ENCODE measurements at places on chromosomes 2 and 18.

DNA sequence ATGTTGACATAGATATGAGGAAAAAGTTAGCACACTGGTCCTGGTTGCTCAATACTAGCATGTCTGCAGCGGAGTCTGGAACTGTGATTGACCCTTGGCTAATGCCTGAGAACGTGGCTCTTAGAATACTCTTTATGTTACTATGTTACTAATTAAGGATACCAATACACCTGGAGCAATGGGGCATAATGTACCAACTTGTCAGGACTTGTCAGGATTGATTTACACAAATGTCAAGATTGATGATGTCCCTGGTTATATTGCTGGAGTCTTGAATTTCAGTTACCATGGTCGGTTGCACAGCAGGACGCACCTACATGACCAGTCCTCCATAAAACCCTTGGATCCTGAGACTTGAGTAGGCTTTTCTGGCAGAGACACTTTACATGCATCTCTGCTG is 810.9 kb downstream of the CPS1 start:
- no peak for DNase-seq

DNA sequence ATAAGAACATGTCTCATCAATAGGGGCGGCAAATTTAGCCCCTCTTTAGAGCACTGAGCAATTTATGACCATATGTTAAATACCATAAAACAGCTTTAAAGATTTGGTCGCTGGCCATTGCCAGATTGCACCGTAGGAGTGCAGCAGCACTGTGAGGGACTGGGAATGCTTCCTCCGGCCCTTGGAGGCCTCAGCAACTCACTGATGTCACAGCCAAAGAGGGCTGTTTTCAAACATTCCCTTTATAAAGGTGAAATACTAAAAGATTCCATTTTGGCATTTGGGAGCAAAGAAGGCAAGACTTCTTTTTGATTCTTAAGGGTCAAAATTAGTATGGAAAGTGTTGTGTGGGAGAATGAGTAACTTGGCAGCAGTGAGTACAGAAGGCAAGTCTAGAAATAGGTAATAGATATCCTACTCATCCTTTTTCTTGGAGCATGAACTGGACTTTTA is 63.7 kb downstream of the BABAM2 start:
- DNase-seq: no peak

DNA sequence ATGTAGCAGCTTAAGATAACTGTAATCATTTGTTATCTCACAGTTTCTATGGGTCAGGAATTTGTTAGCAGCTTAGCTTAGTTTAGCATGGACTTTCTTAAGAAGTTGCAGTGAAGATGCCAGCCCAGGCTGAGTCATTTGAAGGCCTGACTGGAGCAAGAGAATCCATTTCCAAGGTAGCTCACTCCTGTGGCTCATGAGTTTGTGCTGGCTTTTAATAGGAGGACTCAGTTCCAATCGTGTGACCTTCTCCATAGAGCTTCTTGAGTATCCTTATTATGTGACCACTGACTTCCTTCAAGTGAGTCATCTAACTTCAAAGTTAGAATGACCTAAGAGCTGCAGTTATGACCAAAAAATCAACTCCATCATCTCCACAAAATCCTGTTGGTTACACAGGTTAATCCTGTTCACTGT is 1.4 kb downstream of the GPATCH11 start:
- DNase-seq: no peak

GRCh38 chr2:204452464-204453023 is 92.7 kb upstream of the PARD3B start:
- no peak for DNase-seq

- no peak for DNase-seq
Observed at GRCh38 chr2:217150236-217150635, 290.4 kb upstream of the TNP1 start.

DNA sequence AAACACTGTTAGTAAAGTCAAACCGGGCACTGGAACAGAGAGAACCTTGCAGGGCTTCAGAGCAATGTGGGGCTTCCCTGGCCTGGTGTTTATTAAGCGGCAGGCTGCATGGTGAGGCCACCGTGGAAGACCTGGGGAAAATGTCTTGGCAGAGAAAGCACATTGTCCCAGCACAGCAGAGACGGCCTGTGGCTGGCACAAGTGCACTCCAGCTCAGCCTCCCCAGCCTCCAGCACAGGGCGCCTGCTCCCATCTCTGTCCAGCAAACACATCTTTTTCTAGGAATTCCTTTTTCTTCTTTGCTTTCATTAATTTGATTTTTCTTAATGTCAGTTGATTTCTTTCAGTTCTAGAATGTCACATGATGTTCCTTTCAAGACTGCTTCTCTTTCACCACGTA is 138.2 kb upstream of the NFATC1 start:
- DNase-seq: no peak

GRCh38 chr18:79680100-79680879 is 687 bp downstream of the CTDP1 start:
- peak; percentile 37 for DNase-seq

DNA sequence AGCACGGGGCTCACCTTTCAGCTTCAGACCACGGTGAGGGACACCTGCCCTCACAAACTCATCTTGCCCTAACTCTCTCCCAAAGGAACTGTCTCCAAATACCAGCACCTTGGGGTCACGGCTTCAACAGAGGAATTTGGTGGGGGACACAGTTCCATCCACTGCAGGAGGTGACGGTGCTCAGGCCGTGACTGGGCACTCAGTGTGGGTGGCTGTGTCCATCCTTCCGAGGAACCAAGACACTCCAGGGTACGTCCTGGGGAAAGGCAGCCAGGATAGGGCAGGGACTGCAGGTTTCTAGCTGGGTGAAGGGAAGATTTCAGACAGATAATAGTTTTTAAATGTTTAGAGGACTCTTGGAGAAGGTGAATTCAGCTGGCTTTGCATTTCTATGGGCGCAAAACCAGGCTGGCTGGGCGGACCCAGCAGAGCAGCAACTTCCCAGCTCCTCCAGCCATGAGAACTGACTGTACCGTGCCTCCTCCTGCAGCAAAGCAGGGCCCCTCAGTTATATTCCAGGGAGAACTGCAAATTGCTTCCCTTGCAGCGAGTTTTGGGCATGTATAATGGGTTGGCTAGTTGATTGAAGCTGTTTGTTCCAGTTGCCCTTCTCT is 23.9 kb upstream of the ALLC start:
- no peak for DNase-seq

DNA sequence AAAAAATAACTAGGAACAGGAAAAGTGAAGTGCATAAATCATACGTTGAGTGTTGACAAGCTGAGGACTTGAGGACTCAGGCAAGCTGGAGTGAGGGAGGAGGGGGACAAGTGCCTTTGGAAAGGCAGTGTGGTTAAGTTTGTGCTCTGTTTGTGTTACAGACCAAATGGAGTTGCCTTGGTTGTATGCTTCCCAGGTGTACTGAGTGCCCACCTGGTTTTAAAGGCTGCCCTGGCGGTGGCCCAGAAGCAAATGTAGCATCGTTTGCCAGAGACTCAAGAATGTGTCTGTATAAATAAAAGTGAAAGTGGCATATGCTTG is 240.9 kb downstream of the PRKCE start:
- no peak for DNase-seq

- no peak for DNase-seq
Observed at GRCh38 chr2:42012651-42013050, 35.2 kb upstream of the PKDCC start.

DNA sequence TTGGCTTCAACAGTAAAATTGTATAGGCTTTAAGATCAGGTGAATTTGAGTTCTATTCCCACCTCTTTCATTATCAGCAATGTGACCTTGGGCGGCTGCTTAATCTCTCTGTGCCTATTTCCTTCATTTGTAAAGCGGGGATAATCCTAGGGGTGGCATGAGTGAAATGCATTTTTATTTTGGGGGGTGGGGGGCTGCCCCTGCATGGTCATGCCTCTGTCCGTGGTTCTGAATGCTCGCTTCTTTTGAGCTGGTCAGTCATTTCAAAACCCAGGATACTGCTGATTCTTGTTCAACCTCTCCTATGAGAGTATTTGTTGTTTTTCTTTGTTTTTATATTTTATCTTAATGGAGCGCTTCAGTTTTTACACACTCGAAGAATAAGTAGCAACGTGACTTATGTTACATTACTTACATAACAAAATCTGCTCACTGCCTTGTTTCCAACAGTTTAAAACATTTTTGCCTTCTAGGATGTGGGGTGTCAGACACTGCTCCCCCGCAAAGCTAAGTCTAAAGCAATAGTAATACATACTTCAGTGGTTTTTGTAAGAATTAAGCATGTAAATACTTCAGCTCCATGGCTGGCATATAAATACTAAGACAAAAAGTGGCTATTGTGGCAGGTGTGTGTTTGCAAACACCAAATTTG is 152.6 kb upstream of the PELI1 start:
- DNase-seq: no peak

- no peak for DNase-seq
Observed at GRCh38 chr2:218627939-218628338, 20.2 kb downstream of the PLCD4 start.

GRCh38 chr2:100248044-100248330 is 74.3 kb downstream of the LONRF2 start:
- no peak for DNase-seq

GRCh38 chr2:226310146-226310545 is 489.5 kb downstream of the IRS1 start:
- no peak for DNase-seq

DNA sequence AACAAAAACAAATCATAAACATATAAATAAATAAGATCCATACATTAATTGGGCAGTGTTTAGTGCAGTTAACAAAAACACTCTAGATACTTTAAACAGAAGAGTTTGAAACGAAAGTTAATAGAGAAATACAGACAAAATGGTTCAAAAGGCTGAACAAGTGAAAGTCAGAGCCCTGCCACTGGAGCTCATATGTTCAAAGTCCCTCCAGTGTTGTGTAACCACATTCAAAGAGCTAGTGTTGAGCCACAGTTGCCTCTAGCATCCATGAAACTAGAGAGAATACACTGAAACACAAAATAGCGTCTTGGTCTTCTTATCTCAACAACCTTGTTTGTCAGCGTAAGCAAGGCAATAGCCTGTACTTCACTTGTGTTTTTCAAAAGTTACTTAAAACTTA is 1309.8 kb upstream of the NRXN1 start:
- DNase-seq: no peak

GRCh38 chr2:193869564-193869963 is 1674.8 kb upstream of the TMEFF2 start:
- no peak for DNase-seq

DNA sequence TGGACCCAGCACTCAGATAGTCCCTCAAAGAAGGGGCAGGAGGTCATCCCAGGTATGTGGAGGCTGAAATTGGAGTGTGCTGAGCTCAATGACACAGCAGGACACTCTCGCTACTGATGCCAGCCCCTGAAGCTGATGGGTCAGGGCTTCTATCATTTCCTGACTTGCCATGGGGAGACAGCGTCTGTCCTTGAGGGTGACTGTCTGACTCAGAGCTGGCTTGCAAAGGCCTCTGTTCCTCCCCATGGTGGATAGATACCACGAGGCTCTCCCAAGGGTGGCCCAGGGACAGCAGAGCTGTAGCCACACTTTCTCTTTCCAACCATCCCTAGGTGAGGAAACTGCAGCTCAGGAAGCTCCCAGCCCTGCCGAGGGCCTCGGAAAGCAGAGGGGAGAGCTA is 10.8 kb downstream of the ALPG start:
- DNase-seq: no peak

GRCh38 chr2:178892751-178893625 is 85.8 kb upstream of the TTN start:
- DNase-seq: no peak

- DNase-seq: no peak
Observed at GRCh38 chr2:7860693-7861092, 821.2 kb upstream of the ID2 start.

- no peak for DNase-seq
Observed at GRCh38 chr2:26725521-26725820, 32.9 kb downstream of the KCNK3 start.

GRCh38 chr2:88310787-88311186 is 140.6 kb downstream of the THNSL2 start:
- no peak for DNase-seq

DNA sequence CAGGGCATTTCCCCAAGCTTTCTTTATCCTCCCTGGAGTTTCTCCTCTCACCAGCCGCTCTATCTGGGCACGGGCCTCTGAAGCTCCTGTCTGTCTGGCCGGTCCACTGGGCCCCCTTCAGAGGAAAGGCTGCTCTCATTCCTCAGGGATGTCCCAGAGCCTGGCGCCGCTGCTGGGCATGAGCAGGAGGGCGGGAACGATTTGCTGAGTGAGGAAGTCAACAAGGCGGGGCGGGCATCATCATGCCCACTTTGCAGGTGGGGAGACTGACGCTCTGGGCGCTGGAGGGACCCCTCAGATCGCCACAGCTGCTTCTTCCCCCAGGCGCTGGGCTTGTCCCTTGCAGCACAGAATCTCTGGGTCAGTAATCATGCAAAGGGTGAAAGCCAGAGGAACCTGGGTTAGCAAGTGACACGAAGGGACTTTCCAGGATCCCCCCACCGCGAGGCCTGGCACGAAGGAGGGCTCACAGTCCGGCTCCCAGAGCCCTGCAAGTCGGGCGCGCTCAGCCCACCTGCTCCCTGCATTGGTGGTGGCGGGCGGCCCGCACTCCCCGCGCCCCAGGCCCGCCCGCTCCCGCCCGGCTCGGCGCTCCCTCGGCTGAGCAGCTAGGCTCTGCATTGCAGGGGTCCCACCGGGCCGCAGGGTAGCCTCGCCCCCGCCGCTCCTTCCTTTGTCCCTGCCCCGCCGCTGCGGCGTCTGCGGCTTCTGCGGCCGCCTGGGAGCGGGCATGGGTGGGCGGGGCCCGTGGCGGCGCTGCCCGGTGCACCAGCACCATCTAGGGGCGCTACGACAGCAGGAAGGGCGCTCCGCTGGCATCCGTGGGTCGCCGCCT is 157.8 kb downstream of the CYRIA start:
- no peak for DNase-seq

- no peak for DNase-seq
Observed at GRCh38 chr2:124161542-124161941, 136.5 kb downstream of the CNTNAP5 start.

GRCh38 chr2:237457388-237457941 is 29.6 kb upstream of the MLPH start:
- no peak for DNase-seq

DNA sequence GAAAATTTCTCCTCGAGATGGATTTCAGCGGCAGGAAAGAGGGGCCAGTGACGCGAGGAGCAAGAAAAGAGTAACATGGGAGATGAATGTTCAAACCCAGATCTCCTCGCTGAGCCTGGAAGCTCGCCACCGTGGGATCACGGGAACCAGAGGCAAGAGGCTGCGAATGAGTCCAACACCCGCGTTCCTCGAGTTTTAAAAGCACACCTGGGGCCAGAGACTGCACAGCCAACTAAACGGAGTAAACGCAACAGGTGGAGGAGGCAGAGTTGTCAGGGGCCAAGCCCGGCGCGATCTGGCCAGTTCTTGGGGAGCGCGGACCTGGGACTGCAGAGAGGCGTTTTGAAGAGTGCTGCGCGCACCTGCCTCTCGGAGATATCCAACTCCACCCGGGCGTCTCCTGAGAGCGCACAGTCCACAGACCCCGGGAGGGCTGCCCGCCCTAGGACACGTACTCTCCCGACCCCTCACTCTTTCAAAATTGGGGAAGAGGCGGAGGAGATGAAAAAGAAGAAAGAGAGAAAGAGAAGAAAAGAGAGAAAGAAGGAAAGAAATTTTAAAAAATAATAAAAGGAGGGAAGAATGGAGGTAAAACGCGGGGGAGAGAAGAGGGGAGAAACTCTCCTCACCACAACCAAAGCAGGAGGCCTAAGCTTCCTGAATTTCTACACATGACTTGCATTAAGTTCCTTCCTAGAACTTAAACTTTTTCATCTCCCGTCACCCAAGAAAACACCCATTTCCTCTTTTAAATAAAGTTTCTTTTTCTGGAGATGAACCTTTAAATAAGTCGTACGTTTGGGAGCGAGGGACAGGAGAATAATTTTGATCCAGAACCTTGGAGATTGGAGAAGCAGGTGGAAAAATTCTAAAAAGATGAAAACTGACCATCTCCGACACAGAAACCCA is 5.3 kb upstream of the PAX3 start:
- DNase-seq: no peak

- DNase-seq: no peak
Observed at GRCh38 chr2:152298754-152299153, 36.2 kb upstream of the FMNL2 start.
